ENCODE measurements at places on chromosomes 6 and 20.

DNA sequence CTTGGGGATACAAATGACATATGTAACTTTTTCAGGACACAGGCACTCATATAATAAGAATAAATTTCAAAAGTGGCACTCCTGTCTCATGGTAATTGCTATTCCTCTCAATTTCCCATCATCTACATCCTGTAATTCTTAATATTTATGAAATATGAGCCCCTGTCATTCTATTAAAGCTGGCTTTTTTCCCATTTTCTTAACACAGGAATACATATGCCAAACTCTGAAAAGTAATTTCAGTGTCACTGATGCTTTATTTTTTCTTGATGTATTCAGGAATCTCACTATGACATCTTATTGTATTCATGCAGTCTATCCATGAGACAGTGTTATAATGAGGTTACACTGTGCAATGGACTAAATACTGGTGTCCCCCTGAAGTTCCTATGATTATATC lies 24.3 kb upstream of the FKBP1C start:
- no peak for DNase-seq

GRCh38 chr20:23331450-23332350 lies 18.9 kb upstream of the NXT1 start:
- DNase-seq, result no peak

GRCh38 chr6:82616386-82617028 lies 252.9 kb downstream of the TPBG start:
- DNase-seq, result no peak

DNA sequence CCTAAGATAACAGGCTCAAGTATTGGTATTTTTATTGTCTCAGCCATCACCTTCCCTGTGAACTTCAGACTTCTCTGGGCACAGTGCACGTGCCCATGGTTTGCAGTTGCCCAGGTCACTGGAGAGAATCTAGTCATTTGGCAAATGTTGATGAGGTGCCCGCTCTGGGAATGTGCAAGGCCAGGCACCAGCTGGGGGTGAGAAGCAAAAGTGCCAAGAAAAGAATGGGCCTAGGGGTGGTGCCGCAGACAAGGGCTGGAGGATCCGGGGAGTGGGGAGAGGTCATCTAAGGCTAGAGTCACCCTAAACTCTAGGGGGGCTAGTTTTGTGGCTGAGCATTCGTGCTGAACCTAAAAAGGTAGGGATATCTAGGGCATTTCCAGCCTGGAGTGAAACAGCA lies 57.0 kb upstream of the VSTM2L start:
- no peak for DNase-seq

DNA sequence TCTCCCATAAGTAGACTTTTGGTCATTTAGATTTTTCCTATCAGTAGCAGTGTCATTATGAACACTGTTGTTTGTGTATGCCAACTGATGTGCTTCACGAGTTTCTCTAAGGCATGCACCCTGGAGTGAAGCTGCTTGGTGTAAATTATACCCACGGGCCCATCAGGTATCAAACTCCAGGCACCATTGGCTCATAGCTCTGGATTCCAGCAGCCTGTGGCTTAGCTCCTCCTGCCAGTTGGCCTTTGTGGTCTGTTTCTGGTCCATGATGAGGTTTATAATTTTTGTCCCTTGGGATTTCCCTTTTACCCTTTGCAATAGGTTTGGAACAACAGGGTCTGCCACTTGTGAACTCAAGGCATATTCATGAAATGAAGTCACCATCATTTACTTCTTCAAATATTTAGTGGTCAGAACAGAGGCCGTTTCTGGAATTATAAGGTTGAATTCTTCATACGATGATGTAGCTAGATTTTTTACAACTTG lies 350.5 kb downstream of the PRL start:
- DNase-seq, result no peak

DNA sequence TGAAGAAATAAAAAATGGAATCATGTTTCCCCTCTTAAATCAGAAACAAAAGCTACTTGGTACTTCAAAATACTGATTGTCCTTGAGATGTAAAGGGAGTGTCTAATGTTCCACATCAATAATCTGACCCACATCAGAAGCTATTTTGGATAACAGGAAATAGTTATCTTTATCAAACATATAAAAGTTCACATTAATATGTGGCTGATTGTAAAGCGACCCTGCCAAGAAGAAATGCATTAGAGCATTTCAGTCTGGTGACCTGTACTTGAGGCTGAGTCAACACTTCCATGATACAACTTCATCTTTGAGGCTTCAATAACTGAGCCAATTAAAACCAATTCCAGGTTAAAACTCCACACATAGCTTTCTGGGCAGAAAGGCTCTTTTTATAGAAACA lies 31.8 kb downstream of the SYNE1 start:
- no peak for DNase-seq

- no peak for DNase-seq
Measured at GRCh38 chr6:45756606-45757005, 259.1 kb downstream of the CLIC5 start.

GRCh38 chr20:11727708-11728107 lies 190.0 kb upstream of the BTBD3 start:
- no peak for DNase-seq

DNA sequence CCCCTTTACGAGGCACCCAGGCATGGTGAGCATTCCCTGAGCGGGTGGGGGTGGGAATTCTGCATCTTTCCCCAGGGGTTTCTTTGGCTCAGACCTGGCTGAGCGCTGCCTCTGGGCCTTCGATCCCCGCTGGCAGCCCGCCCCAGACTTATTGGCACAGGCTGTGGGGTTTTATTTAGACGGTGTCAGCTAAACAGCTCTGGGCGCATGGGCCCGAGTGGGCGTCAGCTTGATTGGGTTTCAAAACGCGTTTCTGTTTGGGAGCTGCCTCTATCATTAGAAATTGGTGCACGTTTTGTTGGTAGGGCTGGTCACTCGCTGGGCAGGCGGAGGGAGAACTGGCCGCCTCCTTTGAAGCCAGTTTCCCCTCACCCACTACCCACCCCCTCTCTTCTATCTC lies 21.0 kb downstream of the PMEPA1 start:
- DNase-seq, result no peak

- no peak for DNase-seq
Measured at GRCh38 chr6:33607784-33608161, 13.3 kb upstream of the ITPR3 start.

DNA sequence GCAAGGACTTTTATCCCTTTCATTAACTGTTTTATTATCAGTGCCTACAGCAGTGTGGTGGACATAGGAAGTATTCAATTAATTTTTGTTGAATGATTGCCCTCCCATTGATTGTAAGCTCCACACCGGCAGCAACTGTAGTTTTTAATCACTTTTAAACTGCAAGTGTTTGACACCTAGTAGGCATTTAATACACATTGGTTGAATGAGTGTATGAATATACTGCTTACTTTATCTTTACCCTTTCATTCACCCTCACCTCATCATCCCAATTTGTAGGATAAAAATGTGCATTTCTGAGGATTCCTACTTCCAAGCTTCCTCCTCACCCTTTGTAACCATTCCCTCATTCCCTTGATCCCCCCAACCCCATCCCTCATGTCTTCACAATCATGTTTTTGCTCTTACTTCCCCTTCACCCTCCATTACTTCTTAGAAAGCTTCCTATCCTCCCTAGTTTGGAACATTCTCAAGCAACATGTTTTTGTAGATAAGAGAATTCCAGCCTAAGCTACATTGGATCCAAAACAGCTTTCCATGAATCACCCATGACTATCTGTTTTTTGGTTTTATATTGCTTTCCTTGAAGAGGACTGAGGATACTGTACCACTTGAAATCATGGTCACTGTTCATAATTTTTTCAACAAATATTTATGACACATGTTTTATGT lies 955 bp upstream of the SLC26A8 start:
- DNase-seq, result no peak

Measured in activated naive CD8-positive, alpha-beta T cell treated with anti-CD3 and anti-CD28 coated beads, Interleukin-2, amount 50 U/mL, for 16 hours (primary cell).